Osteocyte (in vitro differentiated cells): ENCODE measurements at places on chromosomes 12 and 14. TPM values are rescaled to one million over a fixed set of nuclear protein-coding genes. Genes with fewer than 3 reads are reported as not detected.
A peak's percentile ranks its signal among the peaks of the same experiment; 100 is the strongest.

GRCh38 chr14:100820957-100821356, 5.0 kb upstream of the MEG3 start:
- no peak overlapping the region for H3K27ac ChIP-seq
- peaks cover 27% of the 10 kb centered on the region for H3K4me1 ChIP-seq
- H3K4me3 ChIP-seq = no peak overlapping the region
- DNase-seq = no peak
- H3K36me3 ChIP-seq = no peaks in the 10 kb centered on the region

The AICDA gene
- total RNA-seq = not detected in 2 replicates

DNA sequence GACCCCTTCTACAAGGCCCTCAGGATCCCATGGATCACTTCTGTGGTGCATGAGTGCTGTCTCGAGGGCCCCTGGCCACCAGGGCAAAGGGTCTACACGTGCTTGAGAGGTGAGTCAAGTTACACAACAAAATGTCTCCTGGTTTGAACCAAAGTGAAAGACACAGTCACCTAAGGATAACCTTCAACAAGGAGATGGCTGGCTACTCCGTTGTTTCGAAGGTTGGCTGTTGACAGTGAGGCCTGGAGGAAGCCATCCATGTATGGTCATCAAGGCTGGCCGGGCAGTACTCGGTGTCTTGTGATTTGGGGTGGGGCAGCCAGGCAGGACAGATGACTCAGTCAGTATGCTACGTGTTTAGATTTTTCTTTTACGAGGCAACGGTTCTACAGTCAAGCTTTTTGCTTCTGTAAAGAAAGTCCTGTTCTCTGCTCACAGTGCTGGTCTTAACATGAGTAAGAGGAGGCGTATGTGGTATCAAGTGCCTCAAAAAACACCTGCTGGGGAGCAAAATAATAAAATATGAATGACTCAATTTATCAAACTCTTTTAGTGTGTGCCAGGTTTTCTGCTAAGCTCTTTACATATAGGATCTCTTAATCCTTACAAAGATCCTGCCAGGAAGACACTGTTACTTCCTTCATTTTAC, 18.0 kb upstream of the NT5DC3 start:
- H3K27ac ChIP-seq = peak overlapping the region; percentile 98
- no peak overlapping the region for H3K4me3 ChIP-seq
- peaks cover 53% of the 10 kb centered on the region for H3K4me1 ChIP-seq
- DNase-seq = no peak
- H3K27me3 ChIP-seq = no peaks in the 10 kb centered on the region

The GOLT1B gene
- 56.9 and 65.4 TPM in 2 replicates for total RNA-seq

DNA sequence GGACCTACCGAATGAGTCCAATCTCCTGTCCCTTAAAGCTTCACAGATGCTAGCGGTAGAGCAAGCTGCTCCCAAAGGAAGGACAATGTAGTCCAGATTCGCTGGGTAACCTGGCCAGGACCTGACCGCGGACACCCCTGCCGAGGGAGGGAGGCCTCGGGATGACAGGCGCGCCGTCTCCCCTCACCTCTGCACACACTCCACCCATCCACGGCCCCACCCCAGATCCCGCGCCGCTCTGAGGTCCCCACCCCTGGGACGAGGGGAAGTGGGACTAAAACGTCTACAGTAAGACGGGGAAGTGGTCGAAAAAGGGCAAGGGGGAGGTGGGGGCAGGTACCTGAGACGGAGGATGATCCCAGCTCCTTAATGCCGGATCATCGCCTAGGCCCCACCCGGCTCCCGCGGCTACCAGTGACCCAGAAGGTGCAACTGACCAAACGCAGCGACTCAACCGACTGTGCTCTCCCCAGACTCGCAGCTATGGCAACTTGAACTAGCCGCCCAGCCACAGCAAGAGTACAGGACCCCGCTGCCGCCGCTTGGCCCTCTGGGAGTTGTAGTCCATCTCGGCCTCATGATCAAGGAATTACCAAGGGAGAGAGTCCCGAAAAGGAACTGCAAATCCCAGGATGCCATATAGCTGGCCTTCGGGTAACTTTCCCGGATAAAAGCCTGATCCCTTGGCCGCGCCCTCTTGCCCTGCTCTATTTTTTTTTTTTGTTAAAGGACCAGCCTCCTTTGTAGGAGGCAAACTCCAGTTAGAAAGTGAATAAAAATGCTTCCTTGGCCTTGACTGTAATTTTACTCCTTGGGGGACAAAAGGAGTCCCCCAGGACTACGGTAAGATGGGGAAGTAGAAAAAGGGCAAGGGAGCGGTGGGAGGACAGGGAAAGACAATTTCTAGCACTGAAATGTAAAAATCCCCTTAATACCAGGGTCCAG, at the start of gene CEP128:
CEP128 (minus strand) TSS at position 498 of the 945 bp plus-strand sequence.
- no peaks in the 10 kb centered on the region for H3K36me3 ChIP-seq
- peak; percentile 97 for DNase-seq
- H3K4me3 ChIP-seq = peak within 1 kb of the TSS; percentile 86

DNA sequence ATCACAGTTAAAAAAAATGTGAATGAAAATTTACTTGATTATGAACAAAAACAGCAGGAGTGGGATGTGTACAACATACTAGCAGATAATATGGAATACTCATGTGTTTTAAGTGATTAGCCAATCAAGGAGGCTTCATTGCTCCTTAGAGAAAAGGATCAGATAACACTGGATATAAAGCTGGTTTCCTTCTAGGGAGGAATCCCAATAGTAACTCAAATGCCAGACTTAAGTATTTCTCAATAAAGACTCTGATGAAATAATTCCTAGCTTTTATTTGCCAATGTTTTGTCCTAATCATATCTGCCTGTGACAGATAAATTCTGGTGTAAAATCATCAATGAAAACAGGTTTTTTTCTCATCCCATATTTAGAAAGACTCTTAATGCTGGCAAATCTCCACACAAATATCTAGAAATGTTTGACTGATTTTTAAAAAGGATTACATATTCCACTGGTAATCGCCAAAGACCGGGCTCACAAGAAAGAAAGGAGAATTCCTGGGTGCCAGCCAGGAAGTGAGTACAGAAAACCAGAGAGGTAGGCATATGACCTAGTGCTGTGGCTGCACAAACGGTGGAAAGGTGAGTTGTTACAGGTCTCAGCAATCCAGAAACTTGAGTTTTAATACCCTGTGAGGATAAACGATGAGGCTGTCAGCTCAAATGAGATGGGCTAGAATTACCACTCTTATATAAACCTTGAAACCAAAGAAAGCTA, 108.6 kb upstream of the TTC7B start:
- no peak overlapping the region for H3K4me3 ChIP-seq
- no peaks in the 10 kb centered on the region for H3K27me3 ChIP-seq
- H3K4me1 ChIP-seq = no peaks in the 10 kb centered on the region

DNA sequence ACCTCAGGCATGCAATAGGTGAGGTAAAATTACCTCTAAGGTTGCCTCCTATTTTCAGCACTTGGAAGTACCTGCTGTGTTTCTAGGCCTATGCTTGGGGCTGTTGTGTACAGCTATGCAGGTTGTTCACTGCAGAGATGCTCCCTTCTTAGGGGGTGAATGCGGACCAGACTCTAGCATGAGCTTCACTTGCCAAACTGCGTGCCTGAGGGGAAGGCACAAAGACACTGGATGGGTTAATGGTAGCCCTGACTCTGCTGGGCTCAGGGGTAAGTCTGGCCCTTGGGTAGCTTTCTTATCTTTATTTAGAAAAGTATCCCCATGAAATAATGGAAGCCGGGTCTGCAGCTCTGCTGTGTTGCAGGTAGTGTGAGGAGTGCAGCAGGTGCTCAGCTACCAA, 35.7 kb downstream of the B4GALNT3 start:
- H3K27ac ChIP-seq = no peak overlapping the region
- no peaks in the 10 kb centered on the region for H3K4me1 ChIP-seq
- H3K36me3 ChIP-seq = peaks cover 3% of the 10 kb centered on the region
- no peak overlapping the region for H3K4me3 ChIP-seq
- H3K27me3 ChIP-seq = peaks cover 36% of the 10 kb centered on the region
- no peak for DNase-seq

The CISTR gene
- total RNA-seq = not detected in 2 replicates

The SLC6A13 gene
- total RNA-seq = 0.43 TPM in 1 of 2 replicates, not detected in the other

- H3K27ac ChIP-seq = peak overlapping the region; percentile 52
- no peak overlapping the region for H3K4me3 ChIP-seq
- H3K36me3 ChIP-seq = no peaks in the 10 kb centered on the region
- no peaks in the 10 kb centered on the region for H3K27me3 ChIP-seq
- peaks cover 38% of the 10 kb centered on the region for H3K4me1 ChIP-seq
Observed at GRCh38 chr14:68181519-68182326, 362.1 kb downstream of the RAD51B start.

The PTPRR gene
- 0.21 TPM in 1 of 2 replicates, not detected in the other for total RNA-seq

GRCh38 chr12:132583736-132584135, 26.6 kb downstream of the LRCOL1 start:
- peaks cover 11% of the 10 kb centered on the region for H3K36me3 ChIP-seq
- H3K4me1 ChIP-seq = no peaks in the 10 kb centered on the region
- H3K27ac ChIP-seq = no peak overlapping the region
- no peaks in the 10 kb centered on the region for H3K27me3 ChIP-seq
- DNase-seq = no peak

DNA sequence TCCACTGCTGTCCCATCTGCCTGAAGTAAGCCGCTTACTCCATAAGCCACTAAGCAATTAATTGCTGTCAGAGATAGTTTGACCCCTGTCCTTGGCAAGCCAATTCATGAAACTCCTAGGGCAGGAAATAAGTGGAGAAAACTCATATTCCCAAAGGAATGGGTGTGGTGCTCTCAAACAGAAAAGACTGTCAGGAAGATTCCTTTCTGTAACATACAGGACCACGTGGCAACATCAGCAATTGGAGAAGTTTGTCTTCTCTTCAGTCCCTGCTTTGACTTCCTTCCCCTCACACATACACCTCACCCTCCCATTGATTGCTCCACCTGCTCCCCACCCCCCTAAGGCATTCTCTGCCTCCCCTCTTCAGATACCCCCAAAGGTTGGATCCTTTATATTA, 36.2 kb upstream of the MDM1 start:
- H3K36me3 ChIP-seq = no peaks in the 10 kb centered on the region
- DNase-seq = no peak
- H3K27me3 ChIP-seq = no peaks in the 10 kb centered on the region
- peaks cover 42% of the 10 kb centered on the region for H3K4me1 ChIP-seq
- peak overlapping the region; percentile 55 for H3K27ac ChIP-seq
- no peak overlapping the region for H3K4me3 ChIP-seq

DNA sequence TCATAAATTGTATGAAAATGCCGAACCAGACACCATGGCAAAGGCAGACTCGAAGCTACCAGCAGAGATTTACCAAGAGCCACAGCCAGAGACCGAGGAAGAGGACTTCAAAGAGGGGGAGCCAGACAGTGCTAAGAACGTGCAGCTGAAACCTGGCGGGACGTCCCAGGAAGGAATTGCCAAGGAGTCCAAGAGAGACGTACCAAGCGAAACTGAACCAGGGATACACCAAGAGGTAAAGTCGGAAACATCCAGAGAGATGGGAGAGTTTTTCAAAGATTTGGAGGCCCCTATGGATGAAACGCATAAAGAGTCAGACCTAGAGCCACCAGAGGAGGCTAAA, 294 bp downstream of the SAMD15 start:
- H3K4me1 ChIP-seq = peaks cover 28% of the 10 kb centered on the region
- no peaks in the 10 kb centered on the region for H3K27me3 ChIP-seq
- DNase-seq = no peak
- no peak overlapping the region for H3K27ac ChIP-seq

The NYNRIN gene
- 39.6 and 40.2 TPM in 2 replicates for total RNA-seq

- no peak overlapping the region for H3K27ac ChIP-seq
- peaks cover 9% of the 10 kb centered on the region for H3K27me3 ChIP-seq
- no peak for DNase-seq
- H3K4me1 ChIP-seq = no peaks in the 10 kb centered on the region
- no peak overlapping the region for H3K4me3 ChIP-seq
- H3K36me3 ChIP-seq = no peaks in the 10 kb centered on the region
Observed at GRCh38 chr12:94638521-94638920, 11.8 kb downstream of the TMCC3 start.

The POLE gene
- 72.5 and 74.4 TPM in 2 replicates for total RNA-seq

- H3K4me1 ChIP-seq = no peaks in the 10 kb centered on the region
- H3K36me3 ChIP-seq = no peaks in the 10 kb centered on the region
- DNase-seq = no peak
- H3K4me3 ChIP-seq = no peak overlapping the region
Observed at GRCh38 chr14:103828315-103828967, 18.9 kb downstream of the PPP1R13B start.

GRCh38 chr14:77375164-77375950, 1.5 kb downstream of the TMED8 start:
- peaks cover 7% of the 10 kb centered on the region for H3K36me3 ChIP-seq
- DNase-seq = no peak
- H3K27me3 ChIP-seq = no peaks in the 10 kb centered on the region
- H3K4me3 ChIP-seq = peak overlapping the region; percentile 87
- peak overlapping the region; percentile 87 for H3K27ac ChIP-seq
- H3K4me1 ChIP-seq = peaks cover 37% of the 10 kb centered on the region

DNA sequence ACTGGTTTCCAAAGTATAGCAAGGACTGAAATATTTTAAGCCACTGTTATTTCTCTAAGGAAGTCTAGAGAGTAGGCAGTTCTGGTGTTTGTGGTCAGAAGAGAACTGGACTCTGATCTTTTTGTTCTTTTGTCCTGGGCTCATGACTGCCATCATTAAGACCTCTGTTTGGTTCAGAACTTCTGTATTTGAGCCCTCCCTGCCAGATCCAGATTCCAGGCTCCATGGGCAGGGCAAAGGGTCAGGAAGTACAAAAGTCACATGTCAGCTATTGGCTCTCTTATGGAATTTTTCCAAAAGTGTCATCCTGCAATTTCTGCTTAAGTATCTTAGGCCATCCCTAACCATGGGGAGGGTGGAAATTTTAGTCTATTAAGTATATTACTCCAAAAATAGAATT, 6.8 kb downstream of the PIWIL1 start:
- no peak overlapping the region for H3K27ac ChIP-seq
- no peak overlapping the region for H3K4me3 ChIP-seq
- H3K27me3 ChIP-seq = no peaks in the 10 kb centered on the region
- DNase-seq = no peak

DNA sequence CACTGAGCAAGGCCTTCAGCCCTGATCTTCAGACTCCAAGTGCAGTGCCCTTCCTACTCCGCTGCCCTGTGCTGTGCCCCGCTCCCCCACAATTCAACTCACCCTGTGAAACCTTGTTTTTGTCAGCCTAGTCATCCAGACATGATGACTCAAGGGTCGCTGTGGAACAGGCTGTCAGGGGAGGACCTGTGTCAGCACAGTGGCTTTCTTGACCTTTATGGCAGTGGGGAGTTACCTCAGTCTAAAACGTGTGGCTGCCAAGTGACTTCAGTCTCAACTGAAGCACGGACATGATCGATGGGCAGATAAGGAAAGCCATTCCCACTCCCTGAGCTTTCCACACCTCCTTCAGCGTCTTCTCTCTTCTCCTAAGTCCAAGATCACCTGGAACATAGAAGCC, 16.3 kb upstream of the FLVCR2 start:
- H3K4me1 ChIP-seq = no peaks in the 10 kb centered on the region
- H3K27me3 ChIP-seq = peaks cover 52% of the 10 kb centered on the region
- no peak overlapping the region for H3K4me3 ChIP-seq

The SFSWAP gene
- 48.0 and 51.3 TPM in 2 replicates for total RNA-seq

GRCh38 chr12:132954471-132955048, 1.5 kb downstream of the ZNF605 start:
- peaks cover 25% of the 10 kb centered on the region for H3K36me3 ChIP-seq
- H3K27me3 ChIP-seq = no peaks in the 10 kb centered on the region
- peak overlapping the region; percentile 88 for H3K27ac ChIP-seq
- H3K4me1 ChIP-seq = peaks cover 24% of the 10 kb centered on the region

The GLIPR1L1 gene
- total RNA-seq = not detected in 2 replicates

The ANAPC7 gene
- total RNA-seq = 47.9 and 48.8 TPM in 2 replicates
